ENCODE measurements at places on chromosomes 7 and 10.

DNA sequence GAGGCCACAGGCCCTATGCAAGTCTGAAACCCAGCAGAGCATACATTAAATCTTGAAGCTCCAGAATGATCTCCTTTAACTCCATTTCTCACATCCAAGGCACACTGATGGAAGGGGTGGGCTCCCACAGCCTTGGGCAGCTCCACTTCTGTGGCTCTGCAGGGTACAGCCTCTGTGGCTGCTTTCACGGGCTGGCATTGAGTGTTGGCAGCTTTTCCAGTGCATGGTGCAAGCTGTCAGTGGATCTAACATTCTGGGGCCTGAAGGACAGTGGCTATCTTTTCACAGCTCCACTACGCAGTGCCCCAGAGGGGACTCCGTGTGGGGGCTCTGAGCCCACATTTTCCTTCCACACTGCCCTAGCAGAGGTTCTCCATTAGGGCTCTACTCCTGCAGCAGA lies 265.7 kb upstream of the MAGI2 start:
- DNase-seq, result no peak

- DNase-seq, result no peak
Observed at GRCh38 chr10:25786161-25786560, 147.9 kb upstream of the MYO3A start.

DNA sequence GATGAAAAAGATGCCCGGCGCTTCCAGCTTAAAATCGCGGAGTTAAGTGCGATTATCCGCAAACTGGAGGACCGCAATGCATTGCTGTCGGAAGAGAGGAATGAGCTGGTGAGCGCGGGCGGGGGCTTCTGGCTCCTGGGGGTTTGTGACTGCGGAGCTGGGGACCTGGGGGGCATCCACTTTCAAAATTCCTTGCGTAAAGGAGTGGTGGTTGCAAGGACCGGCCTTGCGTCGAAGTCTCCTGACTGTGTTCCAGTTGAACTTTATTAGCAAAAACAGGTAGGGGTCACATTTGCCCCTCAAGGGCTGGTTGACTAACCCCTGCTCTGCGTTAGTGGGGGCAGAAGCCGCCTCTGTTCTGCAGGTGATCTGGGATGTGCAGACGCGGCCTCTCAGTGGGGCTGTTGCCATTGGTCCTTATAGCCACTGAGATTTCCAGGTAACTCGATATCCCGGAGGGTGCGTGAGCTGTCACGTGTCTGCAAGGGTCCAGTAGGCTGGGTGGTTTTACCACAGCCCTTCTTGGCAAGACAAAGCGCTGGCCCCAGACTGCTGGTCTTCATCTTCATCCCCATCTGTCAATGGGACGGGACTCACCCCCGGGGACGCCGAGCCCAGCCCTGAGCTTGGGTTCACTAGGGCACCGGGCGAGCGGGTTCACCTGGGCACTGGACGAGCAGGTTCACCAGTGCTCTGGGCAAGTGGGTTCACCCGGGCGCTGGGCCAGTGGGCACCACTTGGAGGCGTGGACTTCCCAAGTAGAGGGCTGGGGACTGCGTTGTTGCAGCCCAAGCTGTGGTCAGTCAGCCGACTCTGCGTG lies 51.5 kb upstream of the DPYSL4 start:
- DNase-seq, result no peak

- no peak for DNase-seq
Observed at GRCh38 chr7:140920745-140921144, 4.0 kb downstream of the BRAF start.

GRCh38 chr7:31478721-31479120 lies 35.2 kb upstream of the ITPRID1 start:
- DNase-seq, result no peak

DNA sequence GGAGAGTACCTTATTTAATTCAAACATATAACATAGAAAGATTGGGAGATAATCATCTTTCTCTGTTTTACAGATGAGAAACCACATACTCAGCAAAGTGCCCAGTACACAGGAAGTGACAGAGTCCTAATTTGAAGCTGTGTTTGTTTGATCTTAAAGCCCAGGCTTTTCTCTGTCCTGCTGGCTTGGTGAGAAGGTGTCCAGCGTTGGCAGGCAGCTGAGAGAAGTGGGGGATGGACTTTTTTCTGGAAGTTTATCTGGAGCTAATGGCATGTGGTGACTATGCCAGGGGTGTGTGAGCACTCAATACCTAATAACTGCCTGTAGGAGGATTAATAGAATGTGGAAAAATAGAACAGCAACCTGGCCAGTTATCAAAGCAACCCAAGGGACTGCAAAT lies 60.8 kb downstream of the NPSR1 start:
- no peak for DNase-seq

DNA sequence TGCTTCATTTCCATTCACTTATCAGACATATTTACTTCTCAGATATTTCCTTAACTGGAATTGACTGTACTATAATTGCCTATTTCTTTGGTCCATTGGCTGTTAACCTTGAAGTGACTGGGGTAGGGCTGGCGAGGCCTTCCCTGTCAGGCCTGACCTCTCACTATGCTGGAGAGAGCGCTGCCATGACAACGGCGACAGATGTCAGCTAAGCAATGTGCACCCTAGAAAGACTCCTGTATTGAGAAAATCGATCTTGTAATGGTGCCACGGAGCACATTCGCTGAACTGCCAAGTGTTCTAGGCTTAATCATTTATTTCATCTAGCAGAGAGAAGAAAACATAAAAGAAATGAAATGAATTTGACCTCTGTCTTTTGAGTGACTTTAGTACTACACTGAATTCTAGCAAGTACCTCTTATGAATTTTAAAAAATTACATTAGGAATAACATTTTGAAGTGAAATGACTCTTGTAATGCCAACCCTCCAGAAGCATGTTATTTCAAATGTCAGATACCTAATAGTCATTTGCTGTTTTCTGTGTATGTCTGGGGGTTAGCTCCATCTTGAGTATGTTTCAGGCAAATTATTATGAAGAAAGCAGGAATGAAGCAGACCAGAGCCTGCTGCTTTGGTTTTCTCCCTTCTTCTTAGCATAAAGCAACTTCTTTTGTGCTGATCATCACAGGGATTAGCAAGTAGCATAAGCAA lies 148.0 kb downstream of the SNX10 start:
- no peak for DNase-seq

GRCh38 chr7:114206688-114207087 lies 207.9 kb upstream of the FOXP2 start:
- DNase-seq, result no peak

DNA sequence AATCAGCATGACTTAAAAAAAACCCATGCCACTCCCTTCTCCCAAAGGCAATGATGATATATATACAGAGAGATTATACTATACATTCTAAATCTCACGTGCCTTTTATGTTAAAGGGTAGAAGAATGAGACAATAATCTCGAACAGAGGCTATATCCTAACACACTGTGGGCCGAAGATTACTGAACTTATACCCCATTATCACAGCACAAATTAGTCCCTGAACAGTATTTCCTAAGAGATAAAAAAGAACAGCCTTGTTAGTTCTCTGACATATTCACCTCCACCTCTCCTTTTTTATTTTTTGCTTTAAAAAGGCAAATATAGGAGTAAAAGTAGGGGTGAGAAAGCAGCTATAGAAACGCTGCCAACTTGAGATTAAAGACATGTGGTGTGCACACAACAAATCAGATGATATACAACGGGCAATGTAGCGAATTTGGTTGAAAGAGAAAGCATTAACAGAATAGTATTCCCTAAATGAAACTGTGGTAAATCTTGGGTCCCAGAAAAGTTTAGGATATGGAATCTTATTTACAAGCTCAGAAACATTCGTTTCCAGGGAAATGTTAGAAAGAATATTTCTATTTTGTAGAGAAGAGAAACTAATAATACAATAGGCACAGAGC lies 69.5 kb downstream of the JMJD1C start:
- no peak for DNase-seq
